T-cell (primary cell): ENCODE measurements at places on chromosomes 2 and 18.
A peak's percentile ranks its signal among the peaks of the same experiment; 100 is the strongest.

DNA sequence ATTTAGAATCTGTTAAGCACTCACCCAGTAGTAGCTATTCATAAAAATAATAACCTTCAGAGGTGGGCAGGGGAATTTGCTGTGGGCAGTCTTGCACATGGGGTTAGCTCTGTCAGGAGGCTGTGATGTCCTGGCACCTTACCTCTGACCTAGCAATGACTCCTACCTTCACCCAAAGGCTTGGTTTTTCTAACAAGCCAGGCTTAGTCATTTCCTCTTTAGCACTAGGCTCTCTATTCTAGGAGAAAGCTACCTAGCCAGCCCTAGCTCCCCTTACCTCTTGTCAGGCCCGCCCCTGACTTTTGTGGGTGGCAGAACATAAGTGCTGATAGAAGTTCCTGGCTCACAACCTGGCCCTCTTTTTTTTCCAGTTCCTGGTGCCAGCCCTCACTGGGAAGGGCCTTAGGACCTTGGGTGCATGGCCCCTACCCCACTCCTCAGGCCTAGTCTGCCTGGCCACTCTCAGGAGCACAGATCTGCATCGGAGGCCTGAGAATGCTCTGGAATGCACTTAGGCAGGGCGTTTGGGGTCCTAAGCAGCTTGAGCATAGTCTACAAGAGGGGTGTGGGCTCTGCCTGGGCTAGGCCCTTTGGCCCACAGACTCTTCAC, 17.7 kb downstream of the CPLX4 start:
- no peak for DNase-seq

DNA sequence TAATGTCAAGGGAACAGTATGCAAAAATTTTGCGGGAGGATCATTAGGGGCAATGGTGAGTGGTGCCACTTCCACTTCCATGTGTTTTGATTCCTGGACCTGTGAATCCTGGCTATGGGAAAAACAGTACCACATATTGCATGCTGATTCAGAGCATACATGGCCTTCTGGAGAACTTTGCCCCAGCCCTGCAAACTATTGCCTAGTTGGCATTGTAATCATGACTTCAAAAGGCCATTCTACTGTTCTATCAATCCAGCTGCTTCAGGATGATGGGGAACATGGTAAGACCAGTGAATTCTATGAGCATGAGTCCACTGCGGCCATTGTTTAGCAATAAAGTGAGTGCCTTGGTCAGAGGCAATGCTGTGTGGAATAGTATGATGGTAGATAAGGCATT, 75.3 kb upstream of the ZC3H15 start:
- DNase-seq = no peak

GRCh38 chr2:211349031-211349430, 792.6 kb downstream of the CPS1 start:
- DNase-seq = no peak

- no peak for DNase-seq
Observed at GRCh38 chr2:136015699-136016098, 30.3 kb upstream of the DARS1 start.

- DNase-seq = no peak
Observed at GRCh38 chr2:36338827-36339145, 16.8 kb upstream of the CRIM1 start.

- DNase-seq = peak; percentile 64
Observed at GRCh38 chr2:101831351-101831865, 133.9 kb downstream of the MAP4K4 start.

GRCh38 chr2:240955306-240956170, 42.9 kb upstream of the SNED1 start:
- DNase-seq = no peak

DNA sequence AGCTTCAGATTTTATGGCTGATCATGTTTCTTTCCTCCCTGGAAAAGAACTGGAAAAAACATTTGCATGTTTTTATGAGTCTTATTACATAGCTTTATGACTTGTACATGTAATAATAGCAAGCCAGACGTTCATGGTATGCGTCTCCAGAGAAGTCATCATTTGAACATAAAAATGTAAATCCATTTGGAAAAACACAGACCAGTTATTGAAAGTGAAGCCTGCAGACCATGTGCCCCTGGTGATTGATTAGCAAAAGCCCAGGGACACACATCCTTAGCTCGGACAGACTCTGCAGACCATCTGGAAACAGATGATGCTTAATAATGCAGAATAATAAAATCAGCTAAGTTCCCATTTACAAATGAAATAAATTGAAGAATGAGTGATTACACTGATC, 283.1 kb downstream of the TDRD15 start:
- DNase-seq = no peak

GRCh38 chr18:58103339-58103985, 59.4 kb downstream of the NEDD4L start:
- DNase-seq = no peak

DNA sequence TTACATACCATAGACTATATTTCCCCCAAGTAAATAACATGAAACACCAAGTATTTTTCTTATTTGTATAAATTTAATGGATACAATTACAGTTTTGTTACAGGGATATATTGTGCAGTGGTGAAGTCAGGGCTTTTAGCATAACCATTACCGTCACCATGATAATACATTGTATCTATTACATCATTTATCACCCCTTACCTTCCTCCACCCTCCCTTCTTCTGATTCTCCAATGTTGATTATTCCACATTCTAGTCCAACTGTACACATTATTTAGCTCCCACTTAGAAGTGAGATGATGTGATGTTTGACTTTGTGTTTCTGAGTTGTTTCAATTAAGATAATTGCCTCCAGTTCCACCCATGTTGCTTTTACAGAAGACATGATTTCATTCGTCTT, 35.2 kb upstream of the NETO1 start:
- DNase-seq = no peak

DNA sequence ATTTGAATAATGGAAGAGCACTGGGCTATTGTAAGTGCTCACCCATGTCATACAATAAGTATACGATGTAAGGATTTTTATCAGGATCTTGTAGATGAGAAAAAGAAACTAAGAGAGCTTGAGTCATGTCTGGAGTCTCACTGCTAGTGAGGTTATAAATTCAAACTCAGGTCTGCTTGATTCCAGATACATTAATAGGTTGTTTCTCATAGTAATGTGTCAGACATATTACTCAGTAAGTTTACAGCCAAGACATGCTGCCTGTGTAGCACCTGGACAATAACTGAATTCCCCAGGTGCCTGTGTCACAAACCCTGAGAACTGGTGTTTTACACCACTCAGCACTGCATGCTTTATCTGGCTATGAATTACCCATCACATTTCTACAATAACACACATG, 216.9 kb upstream of the LRP1B start:
- DNase-seq = no peak

- DNase-seq = no peak
Observed at GRCh38 chr18:13450289-13451212, 232.0 kb downstream of the LDLRAD4 start.

GRCh38 chr2:54166121-54166773, 50.8 kb downstream of the ACYP2 start:
- no peak for DNase-seq

GRCh38 chr2:238720232-238720672, 127.6 kb upstream of the TWIST2 start:
- no peak for DNase-seq

GRCh38 chr18:45920367-45920766, 46.8 kb downstream of the EPG5 start:
- no peak for DNase-seq

GRCh38 chr2:148546270-148546669, 98.3 kb upstream of the EPC2 start:
- no peak for DNase-seq

DNA sequence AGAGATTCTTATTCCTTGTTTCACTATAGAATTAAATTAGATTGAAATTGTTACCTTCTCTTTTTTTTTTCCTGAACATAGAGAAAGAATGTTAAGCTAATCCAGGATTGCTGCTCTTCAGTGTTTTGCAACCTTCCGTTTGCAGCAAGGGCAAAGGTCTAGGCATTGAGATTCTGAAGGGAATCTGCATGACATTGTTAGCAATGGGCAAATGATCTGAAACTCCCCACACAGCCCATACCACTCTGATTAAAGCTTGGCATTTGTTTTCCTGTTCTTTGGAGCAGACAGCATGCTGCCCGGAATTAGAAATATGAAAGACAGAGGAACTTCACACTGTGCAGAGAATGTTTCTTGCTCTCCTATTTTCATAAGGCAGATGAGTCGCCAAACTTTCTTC, 551.8 kb downstream of the SOCS6 start:
- no peak for DNase-seq

GRCh38 chr2:75246441-75247167, 47.3 kb upstream of the TACR1 start:
- DNase-seq = no peak

DNA sequence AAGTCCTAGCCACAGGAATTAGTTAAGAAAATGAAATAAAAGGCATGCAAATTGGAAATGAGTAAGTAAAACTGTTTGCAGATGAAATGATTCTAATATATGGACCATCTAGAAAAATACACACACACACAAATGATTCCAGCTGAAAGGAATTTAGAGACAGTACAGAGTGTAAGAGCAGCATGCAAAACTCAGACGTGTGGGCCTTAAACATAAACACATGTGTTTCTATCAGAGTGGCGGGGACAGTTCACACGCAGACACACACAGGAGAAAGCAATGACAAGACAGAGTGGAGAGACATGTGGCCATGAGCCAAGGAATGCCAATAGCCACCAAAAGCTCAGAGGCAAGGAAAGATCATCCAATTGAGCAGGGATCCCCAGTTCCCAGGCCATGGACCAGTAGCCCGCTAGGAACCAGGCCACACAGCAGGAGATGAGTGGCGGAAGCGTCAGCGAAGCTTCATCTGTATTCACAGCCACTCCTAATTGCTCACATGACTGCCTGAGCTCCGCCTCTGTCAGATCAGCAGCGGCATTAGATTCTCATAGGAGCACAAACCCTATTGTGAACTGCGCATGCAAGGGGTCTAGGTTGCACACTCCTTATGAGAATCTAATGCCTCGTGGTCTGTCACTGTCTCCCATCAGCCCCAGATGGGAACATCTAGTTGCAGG, 155.4 kb downstream of the ARL4C start:
- DNase-seq = no peak

DNA sequence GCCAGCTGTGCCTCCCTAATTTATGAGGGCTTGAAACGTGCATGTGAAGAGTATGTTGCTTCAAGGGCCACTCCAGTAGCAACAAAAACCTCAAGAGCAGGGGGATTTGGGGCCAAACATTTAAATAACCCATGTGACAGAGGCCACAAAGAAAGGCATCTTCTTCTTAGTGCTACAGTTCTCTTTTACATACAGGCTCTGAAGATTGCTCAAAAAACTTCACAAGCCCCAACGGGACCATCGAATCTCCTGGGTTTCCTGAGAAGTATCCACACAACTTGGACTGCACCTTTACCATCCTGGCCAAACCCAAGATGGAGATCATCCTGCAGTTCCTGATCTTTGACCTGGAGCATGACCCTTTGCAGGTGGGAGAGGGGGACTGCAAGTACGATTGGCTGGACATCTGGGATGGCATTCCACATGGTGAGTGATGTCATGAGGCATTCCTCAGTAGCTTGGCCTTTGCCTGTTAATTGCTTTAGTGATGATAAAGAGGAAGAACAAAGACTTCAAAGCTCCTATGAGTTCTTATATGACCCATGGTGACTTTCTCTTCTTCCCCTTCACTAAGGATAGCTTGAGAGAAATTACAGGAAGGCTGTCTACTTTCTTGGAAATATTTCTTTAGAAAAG, 40.1 kb downstream of the NRP2 start:
- no peak for DNase-seq

DNA sequence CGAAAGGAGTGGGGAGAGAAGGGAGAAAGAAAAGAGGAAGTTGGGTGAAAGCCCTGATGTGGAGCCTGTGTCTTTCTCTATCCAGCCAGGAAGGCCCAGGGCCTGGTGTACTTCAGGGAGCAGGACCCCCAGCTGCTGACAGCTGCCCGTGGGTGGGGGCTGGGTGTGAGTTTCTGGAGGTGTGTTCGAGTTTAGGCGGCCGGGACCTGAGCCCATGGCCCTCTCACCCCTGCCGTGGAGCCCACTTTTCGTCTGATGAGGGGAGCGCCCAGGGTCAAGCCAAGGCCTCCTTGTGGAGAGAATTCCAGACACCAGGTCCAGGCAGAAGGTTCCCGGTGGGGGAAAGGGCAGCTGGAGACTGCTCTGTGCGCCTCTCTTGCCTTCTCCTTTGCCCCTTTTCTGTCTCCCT, 2.2 kb downstream of the SIX3 start:
- no peak for DNase-seq

DNA sequence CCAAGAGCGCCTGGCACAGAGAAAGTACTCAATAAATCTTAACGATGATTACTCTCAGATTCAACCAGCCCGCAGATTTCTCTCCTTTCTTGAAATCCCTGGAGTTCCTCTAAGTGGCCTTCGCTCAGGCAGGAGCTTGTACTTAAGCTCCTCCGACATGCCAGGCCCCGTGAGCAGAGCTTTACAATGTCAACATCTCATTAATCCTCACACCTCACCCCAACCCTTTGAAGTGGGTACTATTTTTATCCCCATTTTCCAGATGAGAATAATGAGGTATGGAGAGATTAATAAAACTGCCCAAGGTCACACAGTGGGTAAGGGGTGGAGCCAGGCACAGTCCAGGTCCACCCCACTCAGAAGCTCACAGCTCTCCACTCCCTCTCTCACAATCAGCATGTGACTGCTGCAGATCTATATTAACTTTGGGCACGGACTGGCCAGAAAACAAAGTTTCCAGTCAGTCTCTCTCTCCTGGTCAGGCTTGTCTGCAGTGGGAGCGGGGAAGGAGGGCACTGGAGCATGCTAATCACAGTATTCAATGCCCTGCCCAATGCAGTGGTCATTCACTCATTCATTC, 18.0 kb downstream of the DNMT3A start:
- no peak for DNase-seq

GRCh38 chr2:172531309-172531708, 24.6 kb upstream of the PDK1 start:
- no peak for DNase-seq

DNA sequence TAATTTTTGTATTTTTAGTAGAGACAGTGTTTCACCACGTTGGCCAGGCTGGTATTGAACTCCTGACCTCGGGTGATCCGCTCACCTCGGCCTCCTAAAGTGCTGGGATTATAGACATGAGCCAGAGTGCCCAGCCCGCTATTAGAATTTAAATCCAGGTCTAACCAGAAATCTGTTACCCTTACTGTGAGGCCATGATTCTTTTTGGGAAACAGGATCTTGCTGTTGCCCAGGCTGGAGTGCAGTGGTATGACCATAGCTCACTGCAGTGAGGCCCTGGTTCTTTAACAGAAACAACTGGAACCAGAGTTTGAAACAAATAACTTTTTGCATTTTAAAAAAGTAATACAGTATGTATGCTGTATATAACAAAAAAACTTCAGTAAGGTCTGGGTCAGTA, 75.7 kb downstream of the NOL10 start:
- DNase-seq = no peak
